Inflammatory macrophage treated with lipopolysaccharide for 4 hours (primary cell): ENCODE measurements at places on chromosomes 2 and 18.

DNA sequence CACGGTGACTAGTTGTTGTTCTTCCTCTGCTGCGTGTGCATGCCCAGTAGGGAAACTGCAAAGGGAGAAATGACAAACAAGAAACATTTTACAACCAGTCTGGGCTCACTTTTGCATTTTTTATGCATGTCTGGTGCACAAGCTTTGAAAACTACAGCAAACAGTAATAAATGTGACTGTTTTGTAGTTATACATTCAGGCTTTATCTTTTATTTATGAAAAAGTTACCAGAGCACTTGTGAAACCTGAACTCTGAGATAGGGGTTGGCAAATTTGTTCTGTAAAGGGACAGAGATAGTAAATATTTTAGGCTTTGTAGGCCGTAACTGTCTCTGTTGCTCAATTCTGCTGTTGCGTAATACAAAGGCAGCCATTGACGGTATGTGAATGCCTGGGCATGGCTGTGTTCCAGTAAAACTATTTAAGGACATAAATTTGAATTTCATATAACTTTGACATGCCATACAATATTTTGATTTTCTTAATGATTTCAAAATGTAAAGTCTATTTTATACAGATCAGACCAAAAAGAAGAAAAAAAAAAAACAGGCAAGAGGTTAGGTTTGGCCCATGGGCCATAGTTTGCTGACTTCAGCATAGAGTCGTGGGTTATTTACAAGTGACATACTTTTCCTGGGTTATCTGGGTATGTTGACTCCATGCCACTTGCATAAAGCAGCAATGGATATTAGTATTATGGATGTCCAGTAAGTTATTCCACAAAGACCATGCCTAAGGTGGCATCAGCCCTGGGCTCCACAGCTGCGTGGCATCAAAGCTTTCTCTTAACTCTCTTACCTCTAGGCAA is 53.6 kb upstream of the EML6 start:
- DNase-seq, result peak; percentile 73

DNA sequence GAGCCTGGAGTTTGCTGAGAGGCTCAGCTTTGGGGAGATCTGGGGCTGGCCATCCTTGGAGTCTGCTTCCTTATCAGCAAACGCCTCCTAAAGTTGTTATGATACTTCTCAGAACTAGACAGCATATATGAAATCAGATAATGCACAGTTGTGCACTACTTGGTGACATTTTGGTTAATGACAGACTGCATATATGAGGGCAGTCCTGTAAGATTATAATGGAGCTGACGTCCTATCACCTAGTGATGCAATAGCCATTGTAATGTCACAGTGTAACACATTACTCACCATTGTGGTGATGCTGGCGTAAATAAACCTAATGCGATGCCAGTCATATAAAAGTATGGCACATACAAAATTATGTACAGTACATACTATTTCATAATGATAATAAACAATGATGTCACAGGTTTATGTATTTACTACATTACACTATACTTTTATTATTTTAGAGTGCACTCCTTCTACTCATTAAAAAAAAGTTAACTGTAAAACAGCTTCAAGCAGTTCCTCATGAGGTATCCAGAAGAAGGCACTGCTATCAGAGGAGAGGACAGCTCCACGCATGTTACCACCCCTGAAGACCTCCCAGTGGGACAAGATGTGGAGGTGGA is 298.1 kb upstream of the REV1 start:
- DNase-seq, result peak; percentile 66

DNA sequence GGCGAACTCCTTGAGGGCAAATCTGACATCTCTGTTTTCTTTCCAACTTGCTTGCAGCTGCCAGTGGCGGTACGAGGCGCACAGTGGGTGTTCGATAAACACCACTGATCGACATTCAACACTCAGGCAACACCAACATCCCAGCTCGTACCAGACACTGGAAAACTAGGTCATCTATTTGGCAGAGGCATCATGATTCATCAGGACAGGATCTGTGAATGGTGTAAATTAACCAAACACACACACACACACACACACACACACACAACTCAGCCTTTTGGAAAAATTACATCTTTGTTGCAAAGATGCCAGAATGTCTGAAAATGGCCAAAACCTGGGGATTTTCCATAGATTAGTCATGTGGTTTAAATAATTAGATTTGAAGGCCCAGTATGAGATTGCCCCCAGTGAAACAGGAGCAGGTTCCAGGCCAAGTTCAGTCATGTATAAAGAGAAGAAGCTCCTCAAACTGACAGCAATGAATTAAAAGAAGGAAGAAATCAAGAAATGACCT is 150.5 kb upstream of the NCKAP5 start:
- DNase-seq, result no peak

DNA sequence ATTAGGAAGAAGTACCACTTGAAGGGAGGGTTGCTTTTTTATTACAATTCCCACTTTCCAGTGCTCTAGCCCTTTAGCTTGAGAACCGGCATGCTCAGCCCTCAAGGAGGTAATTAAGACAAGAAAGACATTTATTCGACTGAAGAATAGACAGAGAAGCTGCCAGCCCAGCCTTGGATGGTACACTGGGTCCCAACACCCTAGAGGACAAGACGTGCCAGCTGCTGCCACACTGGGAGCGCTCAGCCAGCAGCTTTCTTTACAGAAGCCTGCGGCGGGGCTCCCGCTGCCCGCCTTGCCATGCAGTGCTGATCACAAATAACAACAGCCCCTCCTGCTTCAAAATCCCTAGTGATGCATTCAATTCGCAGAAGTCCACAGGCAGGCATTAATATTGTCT is 746.3 kb upstream of the RAB6C start:
- DNase-seq, result no peak

GRCh38 chr2:69615078-69615625 is 28.4 kb downstream of the AAK1 start:
- no peak for DNase-seq

- no peak for DNase-seq
These were observed 54.9 kb downstream of the THUMPD2 start for GRCh38 chr2:39723946-39724827.

DNA sequence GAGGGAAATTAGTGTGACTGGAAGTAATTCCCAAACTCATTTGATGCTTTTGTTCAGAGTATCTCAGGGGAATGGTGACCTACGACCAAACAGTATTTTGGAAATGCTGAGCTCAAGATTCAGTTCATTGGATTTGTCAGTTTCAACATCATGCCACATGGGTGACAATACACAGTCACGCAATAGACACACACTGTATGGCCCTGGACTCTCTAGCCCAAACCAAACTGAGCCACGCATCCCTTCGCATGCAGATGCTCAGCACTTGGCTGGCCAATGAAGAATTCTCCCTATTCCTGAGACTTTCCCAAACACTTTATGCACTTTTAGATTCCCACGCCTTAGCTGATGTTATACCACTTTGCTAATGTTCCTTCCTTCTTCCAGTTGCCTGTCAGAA is 10.0 kb downstream of the PDE1A start:
- no peak for DNase-seq

DNA sequence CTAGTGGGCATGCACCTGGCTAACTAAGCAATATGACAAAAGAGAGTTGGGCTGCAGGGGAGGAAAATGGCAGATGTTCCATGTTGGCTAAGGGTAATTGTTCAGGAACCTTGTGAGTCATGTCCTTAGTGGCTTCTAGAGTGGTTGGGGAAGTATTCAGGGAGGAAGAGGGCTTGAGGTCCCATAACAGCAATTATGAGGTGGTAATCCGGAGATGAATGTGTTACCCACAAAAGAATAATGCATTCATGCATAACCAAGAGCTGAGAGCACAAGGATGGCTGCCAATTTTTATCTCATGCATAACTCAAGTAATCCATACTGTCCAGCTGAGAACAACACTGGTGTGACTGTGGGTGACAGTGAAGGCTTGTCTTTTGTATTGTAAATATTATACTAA is 42.9 kb downstream of the TMEFF2 start:
- DNase-seq, result no peak

- DNase-seq, result peak; percentile 78
These were observed 7.4 kb downstream of the DLX2 start for GRCh38 chr2:172095146-172095904.

GRCh38 chr2:145287736-145288135 is 767.8 kb upstream of the ZEB2 start:
- DNase-seq, result no peak

DNA sequence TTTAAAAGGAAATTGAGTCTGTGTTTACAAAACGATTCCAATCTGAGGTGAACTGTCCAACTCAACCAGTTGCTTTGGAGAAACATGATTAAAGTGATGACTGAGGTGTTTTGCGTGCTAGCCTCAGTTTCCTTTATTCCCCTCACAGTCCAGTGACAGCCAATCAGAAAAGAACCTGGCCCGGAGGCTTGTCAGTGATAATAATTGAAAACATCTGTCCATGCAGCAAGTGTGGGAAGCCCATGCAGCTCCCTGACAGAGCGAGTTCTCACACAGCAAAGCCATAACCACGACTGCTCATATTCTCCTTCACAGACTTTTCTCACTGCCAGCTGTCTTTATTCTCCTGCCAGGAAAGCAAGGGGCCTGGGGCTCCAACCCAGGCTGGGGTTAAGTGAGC is 613.4 kb downstream of the ARHGAP15 start:
- no peak for DNase-seq

- DNase-seq, result no peak
These were observed 104.7 kb downstream of the TSN start for GRCh38 chr2:121860033-121860757.

DNA sequence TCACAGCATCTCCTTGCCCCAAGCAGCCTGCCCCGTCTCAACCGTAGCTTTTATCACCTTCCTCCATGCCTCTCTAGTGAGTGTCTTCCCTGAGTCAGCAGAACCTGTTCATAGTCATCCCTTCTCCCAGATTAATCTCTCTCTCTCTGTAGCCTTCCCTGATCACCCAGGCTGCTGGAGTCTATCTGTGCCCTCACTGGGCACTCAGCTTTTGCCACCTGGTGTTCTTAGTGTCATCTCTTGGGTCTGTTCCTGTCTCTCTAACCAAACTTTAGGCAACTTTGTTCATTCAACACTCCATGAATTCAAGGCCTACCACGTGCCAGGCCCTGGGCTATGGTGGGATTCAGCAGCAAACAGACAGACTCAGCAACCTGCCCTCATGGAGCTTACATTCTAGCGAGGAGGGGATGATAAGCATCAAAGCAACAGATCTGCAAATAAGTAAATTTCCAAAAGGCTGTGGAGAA is 159.1 kb downstream of the SMAD7 start:
- no peak for DNase-seq

DNA sequence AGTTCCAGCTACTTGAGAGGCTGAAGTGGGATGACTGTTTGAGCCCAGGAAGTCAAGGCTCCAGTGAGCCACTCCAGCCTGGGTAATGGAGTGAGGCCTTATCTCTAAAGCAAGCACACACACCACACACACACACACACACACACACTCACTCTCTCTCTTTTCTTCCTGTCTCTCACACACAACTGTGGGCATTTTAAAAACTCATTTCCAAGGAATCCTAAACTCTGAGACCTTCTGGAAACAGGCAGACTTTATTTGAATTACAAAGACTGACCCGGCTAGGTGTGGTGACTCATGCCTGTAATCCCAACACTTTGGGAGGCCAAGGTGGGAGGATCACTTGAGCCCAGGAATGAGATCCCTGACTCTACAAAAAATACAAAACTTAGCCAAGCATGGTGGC is 21.3 kb downstream of the WDSUB1 start:
- no peak for DNase-seq

DNA sequence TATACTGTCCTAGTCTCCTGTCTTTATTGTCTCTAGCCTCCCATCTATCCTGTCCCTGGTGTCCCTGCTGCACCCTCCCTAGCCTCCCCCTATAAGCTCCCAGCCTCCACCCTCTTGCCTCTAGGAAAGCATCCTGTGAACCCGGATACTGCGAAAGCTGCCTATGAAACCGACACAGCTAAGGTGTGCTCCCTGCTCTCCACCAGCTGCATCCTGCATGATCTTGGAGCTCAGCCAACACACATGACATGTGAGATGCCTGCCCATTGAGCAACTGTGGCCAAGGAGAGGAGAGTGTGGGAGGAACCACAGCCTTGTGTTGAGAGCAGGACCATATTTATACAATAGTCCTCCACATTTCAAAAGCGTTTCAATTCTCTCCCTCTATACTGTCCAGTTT is 187.1 kb downstream of the ZBTB7C start:
- peak; percentile 78 for DNase-seq

DNA sequence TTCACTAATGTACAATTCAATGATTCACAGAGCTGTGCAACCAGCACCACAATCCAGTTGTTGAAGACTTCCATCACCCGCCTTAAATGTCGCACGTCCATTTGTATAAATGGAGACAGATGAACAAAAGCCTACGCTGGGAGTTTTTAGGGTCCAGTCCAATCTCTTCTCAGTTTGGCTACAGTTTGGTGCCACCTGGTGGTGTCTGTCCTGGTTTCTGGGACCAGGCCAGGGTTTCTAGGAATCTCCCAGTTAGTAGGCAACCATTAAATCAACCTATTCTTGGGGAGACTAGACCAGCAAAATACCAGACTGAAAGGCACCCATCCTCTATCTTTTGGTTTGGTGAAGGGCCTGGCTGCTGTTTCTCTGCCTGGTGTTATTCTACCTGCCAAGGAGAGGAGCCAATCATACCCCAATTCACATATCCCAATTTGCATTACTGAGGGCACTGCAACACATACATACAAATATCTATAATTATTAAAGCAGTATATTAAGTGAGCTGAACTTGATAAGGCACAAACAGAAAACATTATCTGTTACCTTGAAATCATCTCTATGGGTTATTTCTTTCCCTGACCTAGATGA is 3.2 kb upstream of the DDX1 start:
- DNase-seq, result peak; percentile 25

GRCh38 chr2:191571163-191571769 is 106.7 kb upstream of the NABP1 start:
- DNase-seq, result peak; percentile 96

DNA sequence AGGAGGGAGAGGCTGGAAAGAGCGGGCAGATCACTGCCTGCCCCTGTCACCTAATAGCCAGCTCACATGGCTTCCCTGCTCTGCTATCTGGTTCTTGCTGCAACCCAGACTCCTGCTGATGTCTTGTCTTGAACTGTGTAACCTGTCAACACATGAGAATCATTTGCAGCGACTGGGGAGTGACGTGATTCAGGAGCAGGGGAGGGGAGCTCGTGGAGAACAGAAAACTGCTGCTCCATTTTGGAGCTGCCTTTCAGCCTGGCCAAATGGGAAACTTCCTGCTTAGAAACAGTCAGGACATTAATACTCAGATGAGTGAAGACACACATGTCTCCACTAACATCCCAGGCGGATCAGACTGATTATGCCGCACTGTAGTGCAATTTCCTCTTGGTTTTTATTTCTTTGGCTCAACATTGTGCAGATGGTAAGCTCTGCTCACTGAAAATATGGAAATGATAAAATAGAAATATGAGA is 38.1 kb downstream of the RPL37A start:
- DNase-seq, result no peak

DNA sequence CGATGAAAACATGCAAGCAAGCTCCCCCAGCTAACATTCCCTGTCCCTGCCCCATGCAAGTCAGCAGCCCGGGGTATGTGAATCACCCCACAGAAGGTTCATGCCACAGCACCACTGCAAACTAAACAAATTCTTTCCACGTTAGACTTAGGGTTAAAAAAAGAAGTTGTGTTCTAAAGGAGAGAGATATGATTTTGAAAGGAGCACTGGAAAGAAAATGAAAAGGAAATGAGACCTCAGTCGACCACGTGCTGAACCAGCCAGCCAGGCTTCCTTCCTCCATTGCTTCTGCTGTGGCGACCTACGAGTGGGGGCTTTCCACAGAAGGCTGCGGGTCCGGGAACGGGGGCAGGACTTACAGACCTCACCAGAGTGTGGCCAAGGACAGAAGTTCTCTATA is 52.0 kb downstream of the ARL4C start:
- peak; percentile 86 for DNase-seq

GRCh38 chr2:86648681-86649080 is 25.0 kb upstream of the RNF103 start:
- DNase-seq, result no peak

- DNase-seq, result no peak
These were observed 56.0 kb downstream of the PIK3C3 start for GRCh38 chr18:42011053-42011452.
